A549 (cell line): ENCODE measurements at places on chromosomes 13 and 19.
A peak's percentile ranks its signal among the peaks of the same experiment; 100 is the strongest.

DNA sequence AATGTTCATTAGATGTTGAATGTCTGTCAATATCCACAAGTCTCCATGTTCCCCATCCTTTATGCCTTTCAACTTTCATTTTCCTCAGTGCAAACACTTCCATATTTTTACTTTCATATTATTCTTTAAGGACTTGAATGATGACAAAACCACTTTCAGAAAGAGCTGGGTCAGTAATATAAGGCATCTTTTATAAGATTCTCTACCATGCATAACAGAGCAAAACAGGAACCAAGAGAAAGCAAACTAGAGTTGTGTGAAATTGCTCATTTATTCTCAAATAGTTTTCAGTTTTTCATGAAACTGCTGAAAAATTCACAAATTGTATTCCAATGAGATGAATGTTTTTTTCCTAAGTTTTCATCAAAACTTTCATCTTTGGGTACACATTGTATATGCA lies 1247.6 kb downstream of the PCDH17 start:
- DNase-seq: no peak

DNA sequence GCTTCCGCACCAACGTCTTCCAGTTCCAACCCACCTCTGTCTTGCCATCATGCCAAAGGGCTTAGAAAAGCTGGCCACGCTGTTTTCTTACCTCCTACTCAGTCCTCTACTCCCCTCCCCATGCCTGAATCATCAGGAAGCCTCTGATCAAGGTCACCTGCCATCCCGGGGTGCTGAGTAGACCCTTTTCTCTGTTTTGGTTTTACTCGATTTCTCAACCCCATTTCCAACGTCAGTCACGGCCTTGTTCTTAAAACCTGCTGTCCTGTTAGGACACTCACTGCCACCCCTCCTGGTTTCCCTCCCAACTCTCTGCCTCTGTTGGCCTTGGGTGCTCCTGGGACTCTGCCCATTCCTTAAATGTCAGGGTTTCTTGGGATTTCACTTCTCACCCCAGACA lies 350.1 kb downstream of the FOXO1 start:
- DNase-seq: no peak

GRCh38 chr13:105827111-105827809 lies 708.2 kb downstream of the EFNB2 start:
- DNase-seq: no peak

DNA sequence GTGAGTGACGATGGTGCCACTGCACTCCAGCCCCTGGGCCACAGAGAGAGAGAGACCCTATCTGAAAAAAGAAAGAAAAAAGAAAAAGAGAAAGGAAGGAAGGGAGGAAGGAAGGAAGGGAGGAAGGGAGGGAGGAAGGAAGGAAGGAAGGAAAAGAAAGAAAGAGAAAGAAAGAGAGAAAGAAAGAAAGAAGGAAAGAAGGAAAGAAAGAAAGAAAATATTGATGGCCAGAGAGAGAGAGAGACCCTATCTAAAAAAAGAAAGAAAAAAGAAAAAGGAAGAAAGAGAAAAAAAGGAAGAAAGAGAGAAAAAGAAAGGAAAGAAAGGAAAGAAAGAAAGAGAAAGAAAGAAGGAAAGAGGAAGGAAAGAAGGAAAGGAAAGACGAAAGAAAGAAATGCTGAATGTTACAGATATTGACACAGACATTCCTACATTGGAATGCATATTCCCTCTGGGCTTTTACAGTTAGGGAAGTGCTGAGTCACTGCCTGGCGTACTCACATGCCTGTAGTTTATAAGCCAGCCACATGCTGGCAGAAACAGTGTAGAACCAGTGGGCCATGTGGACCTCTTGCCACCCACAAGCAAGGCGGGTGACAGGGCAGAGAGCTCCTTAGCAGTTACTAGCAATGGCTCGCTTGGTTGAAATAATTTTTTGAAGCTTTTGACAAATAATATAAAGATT lies 34.6 kb upstream of the SLC46A3 start:
- peak; percentile 92 for DNase-seq

DNA sequence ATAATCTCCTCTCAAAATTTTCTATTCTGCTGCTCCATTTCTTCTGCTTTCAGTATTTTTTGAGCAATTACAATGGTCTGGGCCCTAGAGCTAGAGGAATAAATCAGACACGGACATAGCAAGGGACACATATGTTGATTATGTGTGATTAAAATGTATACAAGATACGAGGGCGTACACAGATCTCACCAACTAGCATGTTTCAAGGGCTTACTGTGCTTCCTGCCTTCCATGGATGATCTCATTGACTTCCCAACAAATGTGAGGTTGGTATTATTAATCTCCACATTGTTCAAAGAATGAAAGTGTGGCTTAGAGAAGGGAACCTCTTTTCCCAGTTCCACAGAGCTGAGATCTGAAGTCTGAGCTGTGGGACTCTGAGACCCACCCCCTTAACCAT lies 9.1 kb downstream of the PLD3 start:
- no peak for DNase-seq

DNA sequence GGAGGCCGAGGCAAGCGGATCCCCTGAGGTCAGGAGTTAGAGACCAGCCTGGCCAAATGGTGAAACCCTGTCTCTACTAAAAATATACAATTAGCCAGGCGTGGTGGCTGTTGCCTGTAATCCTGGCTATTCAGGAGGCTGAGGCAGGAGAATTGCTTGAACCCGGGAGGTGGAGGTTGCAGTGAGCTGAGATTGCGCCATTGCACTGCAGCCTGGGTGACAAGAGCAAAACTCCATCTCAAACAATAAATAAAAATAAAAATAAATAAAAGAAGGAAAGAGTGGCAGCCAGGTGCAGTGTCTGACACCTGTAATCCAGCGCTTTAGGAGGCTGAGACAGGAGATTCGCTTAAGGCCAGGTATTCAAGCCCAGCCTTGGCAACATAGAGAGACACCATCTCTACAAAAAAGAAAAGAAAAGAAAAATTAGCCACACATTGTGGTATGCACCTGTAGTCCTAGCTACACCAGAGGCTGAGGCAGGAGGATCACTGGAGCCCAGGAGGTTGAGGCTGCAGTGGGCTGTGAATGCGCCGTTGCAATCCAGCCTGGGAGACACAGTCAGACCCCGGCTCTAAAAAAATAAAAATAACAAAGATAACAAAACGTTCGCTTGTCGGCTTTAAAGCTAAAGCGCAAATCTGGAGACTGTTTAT lies 10.3 kb downstream of the ADAMTSL5 start:
- DNase-seq: no peak

- DNase-seq: no peak
These were observed 14.0 kb downstream of the DPP9 start for GRCh38 chr19:4709440-4710280.

GRCh38 chr19:6678690-6679109 lies 8.7 kb upstream of the TNFSF14 start:
- DNase-seq: no peak

- DNase-seq: no peak
These were observed 6.2 kb downstream of the ABHD8 start for GRCh38 chr19:17296976-17297375.

GRCh38 chr13:27526516-27526915 lies 76.2 kb upstream of the MTIF3 start:
- DNase-seq: no peak

GRCh38 chr19:22606212-22606553 lies 27.9 kb upstream of the ZNF492 start:
- DNase-seq: no peak

DNA sequence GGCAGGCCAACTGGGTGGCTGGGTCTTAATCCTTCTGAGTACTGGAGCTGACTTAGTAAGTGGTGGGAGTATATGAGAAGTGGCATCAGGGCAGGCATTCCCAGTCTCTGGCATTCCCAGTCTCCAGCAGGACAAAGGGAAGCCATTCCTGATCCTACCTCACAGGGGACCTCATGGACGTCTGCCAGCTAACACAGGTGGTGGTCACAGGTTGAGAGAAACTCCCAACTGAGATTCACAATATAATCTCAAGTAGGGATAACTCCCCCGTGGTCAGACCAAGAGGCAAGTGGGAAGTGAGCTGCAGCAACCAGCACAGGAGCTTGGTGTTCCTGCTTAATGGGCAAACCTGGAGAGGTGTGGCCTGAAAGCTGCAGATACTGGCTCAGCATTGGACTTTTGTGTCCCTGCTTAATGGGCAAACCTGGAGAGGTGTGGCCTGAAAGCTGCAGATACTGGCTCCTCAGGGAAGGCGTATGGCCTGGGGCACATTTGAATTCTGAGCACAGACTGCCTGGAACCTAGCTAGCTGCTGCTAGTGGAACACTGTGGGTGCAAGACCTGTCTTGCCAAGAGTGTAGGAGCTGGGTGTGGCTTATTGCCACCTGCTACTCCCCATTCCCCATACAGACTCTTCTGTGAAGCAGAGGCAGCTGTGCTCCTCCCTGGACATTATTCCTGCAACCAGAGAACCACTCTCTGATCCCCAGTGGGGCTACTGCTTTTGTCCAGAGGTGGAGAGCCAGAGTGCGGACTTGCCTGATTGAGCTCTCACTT lies 25.9 kb upstream of the OR10H2 start:
- DNase-seq: no peak

DNA sequence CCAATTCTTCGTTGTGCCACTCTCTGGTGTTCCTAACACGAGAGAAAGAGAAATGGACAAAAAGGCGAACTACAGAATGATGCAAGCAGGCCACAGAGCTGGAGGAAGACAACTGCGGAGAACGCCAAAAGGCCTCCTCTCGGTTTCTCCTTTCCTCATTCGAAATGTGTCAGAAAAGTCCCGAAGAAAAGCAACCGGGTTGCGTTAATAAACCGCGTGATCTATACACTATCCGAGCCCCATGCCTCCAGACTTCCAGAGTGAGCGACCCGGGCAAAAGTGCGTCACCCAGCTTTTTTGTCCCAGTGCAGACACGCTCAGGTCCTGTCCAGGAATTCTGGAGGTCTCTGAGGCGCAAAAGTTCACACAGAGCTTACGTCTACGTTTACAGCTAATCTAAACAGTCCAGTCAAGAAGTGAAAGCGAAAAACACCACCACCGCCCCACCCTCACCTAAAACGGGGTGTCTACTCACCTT lies 413 bp downstream of the N4BP2L2 start:
- DNase-seq: no peak

- peak; percentile 58 for DNase-seq
These were observed 1.3 kb downstream of the ICAM5 start for GRCh38 chr19:10290876-10291553.

DNA sequence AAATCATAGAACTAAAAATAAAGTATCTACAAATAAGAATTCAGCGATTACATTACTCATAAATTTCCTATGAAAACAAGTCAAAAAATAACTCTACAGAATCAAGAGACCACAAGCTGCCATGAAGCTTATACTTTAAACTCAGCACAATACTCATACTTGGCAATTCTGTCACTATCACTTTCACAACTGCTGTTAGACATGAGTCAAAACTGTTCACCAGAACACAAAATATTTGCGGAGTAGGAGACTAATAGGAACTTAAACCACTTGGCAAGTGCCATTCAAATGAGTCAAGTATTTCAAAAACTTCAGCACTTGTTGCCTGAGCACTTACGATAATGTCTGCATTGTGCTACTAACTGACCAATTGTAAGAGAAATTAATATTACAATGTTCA lies 387.8 kb upstream of the GPC6 start:
- DNase-seq: peak; percentile 0

DNA sequence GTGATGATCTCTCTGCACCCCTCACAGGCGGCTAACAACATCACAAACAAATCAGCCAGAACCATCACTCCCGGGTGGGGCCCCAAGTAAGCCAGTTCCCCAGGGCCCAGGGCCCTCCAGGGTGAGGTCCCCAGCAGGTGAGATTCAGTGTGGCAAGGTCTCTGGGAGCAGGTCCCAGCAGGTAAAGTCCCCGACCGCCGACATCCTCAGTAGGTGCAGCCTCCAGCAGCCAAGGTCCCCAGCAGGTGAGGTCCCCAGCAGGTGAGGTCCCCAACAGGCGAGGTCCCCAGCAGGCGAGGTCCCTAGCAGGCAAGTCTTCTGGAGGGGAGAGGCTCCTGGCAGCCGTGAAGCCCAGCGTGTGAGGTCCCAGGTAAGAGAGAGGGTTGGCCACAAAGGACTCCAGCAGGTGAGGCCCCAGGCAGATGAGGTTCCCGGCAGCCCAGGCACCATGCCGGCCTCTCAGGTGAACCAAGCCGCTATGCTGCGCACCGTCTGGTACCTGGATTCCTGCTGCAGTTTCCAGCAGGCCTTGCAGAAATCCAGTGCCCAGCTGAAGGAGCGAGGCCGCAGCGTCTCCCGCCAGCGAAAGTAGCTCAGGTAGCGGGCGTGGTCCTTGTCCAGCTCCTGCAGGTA lies 3.9 kb upstream of the FUT6 start:
- no peak for DNase-seq

- no peak for DNase-seq
These were observed 4.3 kb upstream of the AKAP8L start for GRCh38 chr19:15423130-15423529.

GRCh38 chr13:23350009-23350408 lies 83.5 kb downstream of the SACS start:
- DNase-seq: peak; percentile 72

DNA sequence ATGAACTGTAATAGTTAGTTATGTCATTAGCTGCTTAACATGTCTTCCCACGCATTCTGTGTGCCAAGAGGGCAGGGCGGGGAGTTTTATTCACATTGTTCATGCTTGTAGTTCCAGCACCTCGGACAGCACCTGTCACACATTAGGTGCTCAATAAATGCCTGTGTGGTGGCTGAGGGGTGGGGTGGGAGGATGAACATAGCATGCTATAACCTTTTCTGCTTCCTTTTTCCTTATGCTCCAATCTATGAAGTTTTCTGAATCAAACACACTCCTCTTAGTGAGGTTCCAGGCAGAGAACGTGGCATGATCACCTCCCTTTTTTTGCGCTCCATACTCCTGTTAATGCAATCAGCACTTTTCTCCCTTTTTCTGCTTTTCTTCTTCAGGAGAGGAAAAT lies 15.8 kb upstream of the PTPRS start:
- no peak for DNase-seq

- DNase-seq: no peak
These were observed 52.2 kb downstream of the WDFY2 start for GRCh38 chr13:51636349-51636890.

GRCh38 chr19:16862826-16863415 lies 25.9 kb upstream of the F2RL3 start:
- DNase-seq: no peak

DNA sequence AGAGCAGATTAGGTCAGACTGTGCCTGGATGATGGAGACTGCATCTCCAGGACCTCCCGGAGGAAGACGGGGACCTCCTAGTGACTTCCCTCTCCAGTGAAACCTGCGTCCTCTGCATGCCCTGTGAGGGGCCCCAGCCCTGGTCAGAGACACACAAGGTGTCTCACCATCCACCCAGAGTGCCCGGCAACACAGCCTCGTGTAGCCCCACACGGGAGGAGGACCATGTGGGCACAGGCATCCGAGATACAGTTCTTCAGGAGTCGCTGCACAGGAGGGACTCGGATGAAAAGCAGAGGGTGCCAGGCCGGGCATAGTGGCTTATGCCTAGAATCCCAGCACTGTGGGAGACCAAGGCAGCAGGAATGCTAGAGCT lies 64.8 kb downstream of the PEPD start:
- DNase-seq: no peak

GRCh38 chr13:49494645-49495044 lies 1.1 kb upstream of the PHF11 start:
- DNase-seq: no peak

- no peak for DNase-seq
These were observed 2.3 kb downstream of the KASH5 start for GRCh38 chr19:49390131-49390928.
